GM04503 (cell line): ENCODE measurements at places on chromosomes 7 and 10.

DNA sequence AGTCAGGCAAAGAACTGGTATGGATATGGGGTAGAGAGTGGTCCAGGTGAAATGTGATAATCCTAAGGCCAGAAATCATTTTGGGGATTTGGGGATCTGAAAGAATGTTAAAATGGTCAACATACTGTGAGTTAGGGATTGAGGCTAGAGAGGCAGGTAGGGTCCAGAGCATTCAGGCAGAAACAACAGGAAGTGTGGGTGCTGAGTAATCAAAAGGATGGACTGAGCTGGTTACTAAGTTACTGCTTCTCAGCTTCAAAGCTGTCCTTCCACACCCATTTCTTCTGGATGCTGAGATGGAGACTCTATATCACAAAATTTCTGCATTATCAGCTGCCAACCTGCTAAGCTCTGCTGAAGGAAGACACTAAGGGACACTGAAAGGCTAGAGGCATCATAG, 30.6 kb upstream of the PRKCQ start:
- DNase-seq = no peak

GRCh38 chr7:139827042-139827441, 2.0 kb upstream of the TBXAS1 start:
- no peak for DNase-seq

- no peak for DNase-seq
These were observed 34.3 kb downstream of the MYL10 start for GRCh38 chr7:101594790-101595189.

- no peak for DNase-seq
These were observed 23.0 kb downstream of the MKI67 start for GRCh38 chr10:128103229-128103714.

- no peak for DNase-seq
These were observed 41.4 kb downstream of the LOXL4 start for GRCh38 chr10:98226508-98227144.

GRCh38 chr10:14740684-14741247, 33.9 kb downstream of the FAM107B start:
- DNase-seq = no peak

- no peak for DNase-seq
These were observed 475.3 kb upstream of the NRP1 start for GRCh38 chr10:33809732-33810131.

DNA sequence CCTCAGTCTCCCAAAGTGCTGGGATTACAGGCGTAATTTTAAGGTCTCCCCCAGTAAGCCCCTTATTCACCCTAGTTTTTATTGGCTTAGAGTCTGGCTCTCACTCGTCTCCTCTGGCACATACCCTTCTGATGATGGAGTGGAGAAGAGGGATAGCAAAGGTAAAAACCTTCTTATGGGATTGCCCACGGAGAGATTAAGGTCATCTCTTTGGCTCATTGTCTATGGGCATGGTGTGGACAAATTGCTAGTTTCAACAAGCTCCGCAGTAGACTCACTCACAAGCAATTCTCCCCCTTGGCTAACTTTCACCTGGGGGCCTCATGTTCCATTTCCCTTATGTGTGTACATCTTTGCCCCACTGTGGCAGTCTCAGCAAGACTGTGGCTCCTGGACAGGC, 22.4 kb upstream of the TSGA13 start:
- DNase-seq = no peak

DNA sequence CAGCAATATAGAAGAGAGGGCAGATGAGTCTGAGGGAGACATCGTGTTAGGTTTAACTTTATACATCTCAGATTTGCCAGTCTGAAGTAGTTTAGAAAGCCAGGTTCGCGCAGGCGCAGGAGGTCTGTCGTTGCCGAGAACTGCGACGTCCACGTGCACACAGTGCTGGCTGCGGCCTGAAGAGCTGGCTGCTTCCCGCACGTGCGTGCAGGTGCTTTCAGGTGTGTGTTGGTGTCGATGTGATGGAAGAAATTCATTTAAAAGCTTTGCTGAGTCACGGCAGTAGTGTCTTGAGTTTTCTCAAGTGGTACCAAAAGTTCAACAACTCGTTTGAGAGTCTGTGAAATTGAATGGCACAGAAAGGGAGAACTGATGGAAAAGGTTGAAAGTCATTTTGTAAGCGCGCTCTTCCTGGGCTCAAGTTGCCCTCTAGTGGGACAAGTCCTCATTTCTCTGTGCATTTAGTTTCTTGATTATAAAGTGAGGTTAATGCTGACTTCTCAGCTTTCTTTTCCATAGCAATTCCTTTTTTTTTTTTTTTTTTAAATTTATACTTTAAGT, 18.6 kb downstream of the WDR37 start:
- no peak for DNase-seq

DNA sequence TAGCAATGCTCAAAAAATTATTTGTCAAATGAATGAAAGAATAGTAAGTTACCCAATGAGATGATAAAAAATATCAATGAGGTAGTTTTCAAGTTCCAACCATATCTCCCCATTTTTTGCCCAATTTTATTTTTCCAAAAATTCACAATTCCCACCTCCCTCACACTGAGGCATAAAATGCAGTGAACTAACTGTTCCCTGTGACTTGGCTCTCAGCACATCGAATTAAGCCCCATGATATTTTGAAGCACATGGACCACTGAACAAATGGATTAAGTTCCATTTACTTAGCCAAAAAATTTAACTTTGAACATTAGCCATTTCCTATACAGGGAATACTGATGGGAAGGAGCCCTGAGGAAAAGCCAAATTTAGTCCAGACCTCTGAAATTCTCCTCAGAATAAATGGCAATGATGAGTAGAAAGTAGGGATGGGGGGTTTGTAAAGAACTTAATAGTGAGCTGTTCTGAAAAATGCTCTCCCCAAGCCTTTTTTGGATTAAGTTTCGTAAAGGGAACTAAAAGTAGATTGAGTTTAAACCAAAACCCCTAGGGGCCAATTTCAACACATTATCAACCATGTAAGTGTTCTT, 166.3 kb upstream of the GRM3 start:
- DNase-seq = no peak

GRCh38 chr7:35799846-35800717, 775 bp upstream of the SEPTIN7 start:
- DNase-seq = no peak

- no peak for DNase-seq
These were observed 21.8 kb upstream of the SAMD8 start for GRCh38 chr10:75089634-75090033.

- no peak for DNase-seq
These were observed 88.3 kb downstream of the C10orf105 start for GRCh38 chr10:71631007-71631861.

DNA sequence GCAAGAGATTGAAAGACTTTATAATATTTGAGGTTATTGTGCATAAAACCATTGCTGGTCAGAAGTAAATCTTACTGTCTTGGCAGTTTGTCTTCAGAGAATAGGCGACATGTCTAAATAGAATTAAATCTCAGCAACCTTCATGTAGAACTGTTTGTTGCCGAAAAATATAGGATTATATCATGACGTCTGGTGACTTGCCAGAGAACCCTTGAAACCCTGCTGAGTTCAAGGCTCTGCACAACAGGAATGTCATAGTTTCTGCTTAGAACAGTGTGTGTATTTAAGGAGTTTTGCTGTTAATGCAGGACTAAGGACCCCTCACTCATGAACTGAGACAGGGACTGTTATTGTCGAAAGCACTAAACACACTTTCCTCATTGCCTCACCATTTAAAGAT, 206.4 kb upstream of the ETV1 start:
- DNase-seq = no peak

GRCh38 chr7:121069346-121070100, 81.0 kb downstream of the CPED1 start:
- DNase-seq = no peak

DNA sequence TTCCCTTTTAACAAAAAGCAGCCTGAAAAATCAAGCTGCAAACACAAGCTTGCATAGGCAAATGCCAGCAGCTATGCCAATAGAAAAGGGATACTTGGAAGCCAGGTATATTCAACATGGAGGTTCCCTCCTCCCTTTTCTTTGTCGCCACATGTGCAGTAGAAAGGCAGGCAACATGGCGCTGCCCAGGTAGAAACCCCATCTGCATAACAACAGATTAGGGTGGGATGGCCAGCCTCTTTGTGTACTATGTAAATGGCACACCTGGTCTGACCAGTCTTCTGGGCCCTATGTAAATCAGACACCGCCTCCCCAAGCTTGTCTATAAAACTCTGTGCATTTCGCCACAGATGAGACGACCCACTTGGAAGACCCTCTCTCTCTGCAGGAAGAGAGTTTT, 58.1 kb downstream of the CCDC3 start:
- DNase-seq = no peak

GRCh38 chr10:51103554-51104217, 29.4 kb downstream of the PRKG1 start:
- DNase-seq = no peak

DNA sequence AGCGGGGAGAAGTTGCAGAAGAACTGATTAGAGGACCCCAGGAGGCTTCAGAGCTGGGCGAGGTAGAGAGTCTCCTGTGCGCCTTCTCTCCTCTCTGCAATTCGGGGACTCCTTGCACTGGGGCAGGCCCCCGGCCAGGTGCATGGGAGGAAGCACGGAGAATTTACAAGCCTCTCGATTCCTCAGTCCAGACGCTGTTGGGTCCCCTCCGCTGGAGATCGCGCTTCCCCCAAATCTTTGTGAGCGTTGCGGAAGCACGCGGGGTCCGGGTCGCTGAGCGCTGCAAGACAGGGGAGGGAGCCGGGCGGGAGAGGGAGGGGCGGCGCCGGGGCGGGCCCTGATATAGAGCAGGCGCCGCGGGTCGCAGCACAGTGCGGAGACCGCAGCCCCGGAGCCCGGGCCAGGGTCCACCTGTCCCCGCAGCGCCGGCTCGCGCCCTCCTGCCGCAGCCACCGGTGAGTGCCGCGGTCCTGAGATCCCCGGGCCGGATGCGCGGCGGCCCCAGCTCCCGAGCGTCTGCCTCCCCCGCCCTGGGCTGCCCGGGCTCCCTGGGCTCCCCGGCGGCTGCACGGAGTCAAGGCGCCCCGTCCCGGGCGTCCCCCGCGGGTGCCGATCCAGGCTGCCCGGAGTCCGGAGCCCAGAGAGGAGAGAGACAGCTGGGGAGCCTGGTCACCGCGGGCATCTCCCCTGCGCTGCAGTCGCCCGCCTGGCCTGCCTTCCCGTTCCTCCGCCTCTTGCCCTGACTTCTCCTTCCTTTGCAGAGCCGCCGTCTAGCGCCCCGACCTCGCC, at the start of gene PLAU:
PLAU (plus strand) TSS at position 369 of the 789 bp plus-strand sequence. CDS start 424 bp downstream, outside the sequence.
- no peak for DNase-seq

- DNase-seq = no peak
These were observed 3.9 kb upstream of the CUEDC2 start for GRCh38 chr10:102436312-102436711.
